A549 treated with CpdA at 1 μM for 4 hours (cell line): ENCODE measurements at places on chromosomes 3 and 15. TPM values are rescaled to one million over a fixed set of nuclear protein-coding genes. Genes with fewer than 3 reads are reported as not detected.

TUSC7 gene
- total RNA-seq: not detected in 5 replicates

DZIP1L gene
- total RNA-seq: 4.6 to 9.4 TPM (median 5.9 TPM) in 5 replicates

WDR93 gene
- total RNA-seq: 0.06 to 0.28 TPM (median 0.21 TPM) in 4 of 5 replicates, not detected in the other

RCCD1 gene
- total RNA-seq: 19.4 to 55.3 TPM (median 34.3 TPM) in 5 replicates

WNT5A gene
- total RNA-seq: 0.44 to 0.89 TPM (median 0.74 TPM) in 5 replicates

P2RY1 gene
- 0.36 to 0.41 TPM (median 0.37 TPM) in 5 replicates for total RNA-seq

C3orf49 gene
- total RNA-seq: not detected in 5 replicates

HOMER2 gene
- total RNA-seq: 11.5 to 13.1 TPM (median 12.7 TPM) in 5 replicates

MKRN2OS gene
- not detected in 5 replicates for total RNA-seq

ZNF774 gene
- 0.68 to 1.8 TPM (median 1.3 TPM) in 5 replicates for total RNA-seq

RARB gene
- total RNA-seq: 7.8 to 15.4 TPM (median 11.3 TPM) in 5 replicates

CHRNA5 gene
- total RNA-seq: 29.2 to 36.9 TPM (median 36.2 TPM) in 5 replicates

FBLN2 gene
- total RNA-seq: 1.6 to 3.3 TPM (median 2.4 TPM) in 5 replicates

TF gene
- 0.51 to 4.1 TPM (median 0.87 TPM) in 5 replicates for total RNA-seq

KLF15 gene
- total RNA-seq: 0.02 to 0.12 TPM (median 0.07 TPM) in 4 of 5 replicates, not detected in the other

ENTPD3 gene
- 0.13 TPM in 1 of 5 replicates, not detected in the others for total RNA-seq

CTXN2 gene
- 0.03 to 0.05 TPM (median 0.04 TPM) in 3 of 5 replicates, not detected in the others for total RNA-seq

EFHB gene
- total RNA-seq: 0.37 to 1.1 TPM (median 0.41 TPM) in 5 replicates

ZPLD1 gene
- 0.02 TPM in 1 of 5 replicates, not detected in the others for total RNA-seq

CACNA1D gene
- 0.72 to 1.2 TPM (median 1.1 TPM) in 5 replicates for total RNA-seq

CDHR4 gene
- total RNA-seq: 0.16 to 0.53 TPM (median 0.40 TPM) in 5 replicates

PHC3 gene
- 9.5 to 16.8 TPM (median 14.0 TPM) in 5 replicates for total RNA-seq

SRGAP3 gene
- total RNA-seq: 0.62 to 0.89 TPM (median 0.71 TPM) in 5 replicates

CATSPER2 gene
- total RNA-seq: 0.40 to 3.4 TPM (median 0.84 TPM) in 5 replicates

CD47 gene
- total RNA-seq: 40.8 to 44.3 TPM (median 42.5 TPM) in 5 replicates

SPINK8 gene
- not detected in 5 replicates for total RNA-seq

GOLGA6B gene
- total RNA-seq: not detected in 5 replicates

LIPH gene
- 7.5 to 8.5 TPM (median 8.1 TPM) in 5 replicates for total RNA-seq

PLA1A gene
- 0.33 to 0.50 TPM (median 0.37 TPM) in 4 of 5 replicates, not detected in the other for total RNA-seq

LOXL1 gene
- total RNA-seq: 0.28 to 0.72 TPM (median 0.43 TPM) in 5 replicates

CLEC3B gene
- total RNA-seq: 0.49 TPM in 1 of 5 replicates, not detected in the others

ECE2 gene
- not detected in 5 replicates for total RNA-seq

BCL2A1 gene
- total RNA-seq: 16.8 to 25.4 TPM (median 19.7 TPM) in 5 replicates

SLCO3A1 gene
- total RNA-seq: 20.3 to 29.3 TPM (median 27.8 TPM) in 5 replicates
